Stomach (tissue), 19 donors: ENCODE measurements at places on chromosomes 7 and 10. TPM values are rescaled to one million over a fixed set of nuclear protein-coding genes. Genes with fewer than 3 reads are reported as not detected.

GRCh38 chr7:90238583-90238982 is 6.4 kb upstream of the CFAP69 start:
- no peak overlapping the region for H3K4me3 ChIP-seq
- H3K36me3 ChIP-seq = no peaks in the 10 kb centered on the region
- no peaks in the 10 kb centered on the region for H3K4me1 ChIP-seq
- no peaks in the 10 kb centered on the region for H3K27me3 ChIP-seq
- no peak overlapping the region for H3K27ac ChIP-seq

DNA sequence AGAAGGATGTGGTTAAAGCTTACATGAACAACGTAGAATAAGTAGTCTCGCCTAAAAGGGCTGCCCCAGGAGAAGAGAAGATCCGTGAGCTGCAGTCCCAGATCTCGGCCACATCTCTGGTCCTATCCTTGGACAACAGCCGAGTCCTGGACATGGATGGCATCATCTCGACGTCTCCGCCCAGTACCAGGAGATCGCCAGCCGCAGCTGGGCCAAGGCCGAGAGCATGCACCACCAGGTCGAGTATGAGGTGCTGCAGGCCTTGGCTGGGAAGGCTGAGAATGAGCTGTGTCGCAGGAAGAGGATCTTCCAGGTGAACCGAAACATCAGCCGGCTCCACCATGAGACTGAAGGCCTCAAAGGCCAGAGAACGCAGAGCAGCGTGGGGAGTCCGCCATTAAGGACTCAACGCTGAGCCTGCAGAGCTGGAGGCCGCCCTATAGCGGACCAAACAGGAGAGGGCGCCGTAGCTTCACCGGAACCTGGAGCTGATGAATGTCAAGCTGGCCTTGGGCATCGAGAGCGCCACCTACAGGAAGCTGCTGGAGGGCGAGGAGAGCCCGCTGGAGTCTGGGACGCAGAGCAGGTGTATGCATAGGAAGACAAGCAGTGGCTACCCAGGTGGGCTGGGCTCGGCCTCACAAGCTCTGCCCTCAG is 22.2 kb downstream of the LIPK start:
- H3K4me3 ChIP-seq = no peak overlapping the region
- no peaks in the 10 kb centered on the region for H3K36me3 ChIP-seq
- no peak for DNase-seq
- H3K27me3 ChIP-seq = no peaks in the 10 kb centered on the region
- no peak overlapping the region for H3K27ac ChIP-seq
- no peaks in the 10 kb centered on the region for H3K4me1 ChIP-seq

DNA sequence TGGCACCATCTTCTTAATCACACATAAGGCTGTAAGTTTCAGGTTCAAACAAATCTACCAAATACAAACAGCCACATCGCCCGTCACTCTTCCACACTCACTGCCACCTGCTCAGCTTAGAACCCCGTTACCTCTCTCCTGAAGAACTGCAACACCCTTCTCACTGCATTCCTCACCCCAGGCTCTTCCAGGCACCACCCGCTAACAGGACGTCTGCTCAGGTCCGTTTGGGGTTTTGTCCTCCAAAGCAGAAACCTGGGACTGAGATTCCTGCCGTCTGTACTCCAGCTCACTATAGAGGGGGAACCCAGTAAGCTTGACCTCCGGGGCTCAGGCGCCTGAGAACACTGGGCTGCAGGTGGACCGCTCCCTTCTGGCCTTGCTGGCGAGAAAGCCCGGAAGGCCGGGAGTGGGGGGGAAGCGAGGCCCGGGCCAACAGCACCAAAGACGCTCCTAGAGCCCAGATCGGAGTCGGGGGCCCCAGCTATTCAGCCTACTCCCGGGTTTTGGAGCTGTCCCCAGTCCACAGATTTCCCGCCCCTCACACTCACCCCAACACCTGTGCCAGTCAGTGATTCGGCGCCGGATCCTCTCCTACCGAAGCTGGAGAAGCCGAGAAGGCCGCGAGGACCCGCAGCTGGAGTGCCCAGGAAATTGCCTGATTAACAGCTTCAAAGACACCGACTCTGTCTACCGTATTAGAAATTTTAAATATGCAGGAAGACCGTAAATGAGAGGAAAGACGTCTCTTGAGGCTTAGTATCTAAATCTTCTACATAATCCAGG is at the start of gene AP3M1:
Gene AP3M1 (minus strand): TSS at position 625 of the 786 bp plus-strand sequence. CDS start 12,449 bp downstream, outside the sequence.
- H3K4me3 ChIP-seq = peak within 1 kb of the TSS; percentile 99
- H3K27ac ChIP-seq = peak within 1 kb of the TSS; percentile 91
- no peaks in the 10 kb centered on the region for H3K27me3 ChIP-seq
- peak; percentile 85 for DNase-seq
- peaks cover 68% of the 10 kb centered on the region for H3K4me1 ChIP-seq
- H3K36me3 ChIP-seq = no peaks in the 10 kb centered on the region

DNA sequence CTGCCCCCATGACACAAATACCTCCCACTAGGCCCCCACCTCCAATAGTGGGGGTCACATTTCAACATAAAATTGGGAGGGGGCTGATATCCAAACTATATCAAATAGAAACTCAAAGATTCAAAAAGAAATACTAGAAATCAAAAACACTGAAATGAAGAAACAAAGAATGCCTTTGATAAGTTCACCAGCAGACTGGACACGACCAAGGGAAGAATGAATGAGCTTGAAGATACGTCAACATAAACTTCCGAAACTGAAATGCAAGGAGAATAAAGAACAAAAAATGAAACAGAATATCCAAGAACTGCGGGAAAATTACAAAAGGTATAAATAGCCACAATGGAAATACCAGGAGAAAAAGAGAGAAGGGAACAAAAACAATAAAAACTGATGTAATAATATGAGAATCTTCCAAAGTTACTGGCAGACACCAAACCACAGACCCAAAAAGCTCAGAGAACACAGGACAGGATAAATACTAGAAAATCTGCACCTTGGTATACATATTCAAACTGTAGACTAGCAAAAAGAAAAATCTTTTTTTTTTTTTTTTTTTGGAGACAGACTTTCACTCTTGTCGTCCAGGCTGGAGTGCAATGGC is 49.5 kb downstream of the BRI3 start:
- no peaks in the 10 kb centered on the region for H3K4me1 ChIP-seq
- DNase-seq = no peak
- no peaks in the 10 kb centered on the region for H3K27me3 ChIP-seq

DNA sequence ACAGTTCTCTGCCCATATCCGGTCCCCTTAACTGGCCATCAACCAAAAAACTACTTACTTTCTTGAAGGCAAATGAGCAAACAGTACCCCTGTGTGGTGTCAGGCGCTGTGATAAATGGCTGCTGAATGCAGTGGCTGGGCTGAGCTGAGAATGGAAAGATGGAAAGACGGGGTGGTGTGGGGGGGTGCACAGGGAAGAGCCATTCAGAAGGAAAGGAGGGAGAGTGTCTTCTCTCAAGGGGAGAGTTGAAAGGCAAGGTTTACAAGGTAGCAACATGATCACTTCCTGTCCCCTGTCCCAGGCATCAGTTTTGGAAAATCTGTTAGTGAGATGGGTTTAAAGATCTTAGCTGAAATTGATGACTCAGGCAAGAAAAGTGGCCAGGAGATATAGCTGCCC is 22.5 kb downstream of the EMX2 start:
- no peaks in the 10 kb centered on the region for H3K4me1 ChIP-seq
- H3K27me3 ChIP-seq = peaks cover 86% of the 10 kb centered on the region
- H3K4me3 ChIP-seq = no peak overlapping the region

DNA sequence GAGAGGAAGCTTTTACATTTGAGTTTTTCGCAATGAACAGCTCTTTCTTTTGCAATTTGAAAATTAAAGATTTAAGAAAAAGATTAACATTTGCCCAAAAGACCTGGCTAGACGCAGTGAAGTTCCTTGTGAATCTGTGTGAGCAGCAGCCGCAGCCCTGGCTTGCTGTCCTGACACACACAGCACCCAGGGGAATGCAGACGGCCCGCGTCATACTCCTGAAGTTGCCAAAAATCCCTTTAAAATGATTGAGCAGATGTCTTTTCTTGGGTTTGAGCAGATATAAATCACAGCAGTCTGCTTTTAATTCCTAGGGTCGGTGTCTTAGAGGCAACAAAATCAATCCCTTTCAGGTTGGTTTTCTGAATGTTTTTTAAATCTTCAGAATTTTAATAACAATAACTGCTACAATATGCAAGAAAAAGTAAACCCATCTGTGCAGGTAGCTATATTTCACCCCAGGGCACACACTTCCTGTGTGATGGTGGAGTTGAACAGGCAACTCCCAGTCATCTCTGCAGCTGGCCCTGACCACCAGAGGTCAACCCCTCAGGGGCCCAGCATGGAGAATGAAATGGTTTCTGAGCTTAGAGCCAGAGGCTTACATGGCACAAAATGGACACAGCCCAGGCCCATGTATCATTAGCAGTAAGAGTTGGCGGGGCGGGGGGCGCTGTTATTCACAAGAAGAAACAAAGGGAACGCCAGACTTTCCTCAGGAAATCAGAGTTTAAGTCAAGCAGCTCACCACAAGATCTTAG is 32.2 kb upstream of the TRIL start:
- no peaks in the 10 kb centered on the region for H3K27me3 ChIP-seq
- H3K4me1 ChIP-seq = peaks cover 25% of the 10 kb centered on the region
- H3K27ac ChIP-seq = no peak overlapping the region

MSMB gene
- total RNA-seq = 130 TPM

CRPPA gene
- 0.89 TPM for total RNA-seq

DGKB gene
- 260 TPM for total RNA-seq
